ACHN (cell line): ENCODE measurements at places on chromosomes 5 and 9.

- DNase-seq, result peak; percentile 27
These were observed 50.8 kb downstream of the FXN start for GRCh38 chr9:69086312-69086711.

DNA sequence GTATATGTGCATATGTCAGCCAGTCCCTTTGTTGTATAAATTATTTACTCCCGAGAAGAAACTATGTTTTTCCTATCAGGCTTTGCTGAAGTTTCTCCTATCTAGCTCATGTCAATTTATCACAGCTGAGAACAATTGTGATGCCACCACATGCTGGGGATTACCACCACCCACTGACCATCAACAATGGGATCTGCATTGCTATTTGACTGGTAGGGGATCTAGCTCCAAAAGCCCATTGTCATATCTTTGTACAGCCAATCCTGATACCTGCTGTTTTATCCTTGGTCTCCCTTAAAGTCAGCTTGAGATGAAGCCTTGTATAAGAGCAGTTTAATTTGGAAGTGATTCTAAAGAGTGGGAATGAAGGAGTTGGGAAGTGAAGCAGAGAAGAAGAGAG is 53.9 kb upstream of the KCNN2 start:
- no peak for DNase-seq

- no peak for DNase-seq
These were observed 2.2 kb downstream of the C8G start for GRCh38 chr9:136947028-136947891.

DNA sequence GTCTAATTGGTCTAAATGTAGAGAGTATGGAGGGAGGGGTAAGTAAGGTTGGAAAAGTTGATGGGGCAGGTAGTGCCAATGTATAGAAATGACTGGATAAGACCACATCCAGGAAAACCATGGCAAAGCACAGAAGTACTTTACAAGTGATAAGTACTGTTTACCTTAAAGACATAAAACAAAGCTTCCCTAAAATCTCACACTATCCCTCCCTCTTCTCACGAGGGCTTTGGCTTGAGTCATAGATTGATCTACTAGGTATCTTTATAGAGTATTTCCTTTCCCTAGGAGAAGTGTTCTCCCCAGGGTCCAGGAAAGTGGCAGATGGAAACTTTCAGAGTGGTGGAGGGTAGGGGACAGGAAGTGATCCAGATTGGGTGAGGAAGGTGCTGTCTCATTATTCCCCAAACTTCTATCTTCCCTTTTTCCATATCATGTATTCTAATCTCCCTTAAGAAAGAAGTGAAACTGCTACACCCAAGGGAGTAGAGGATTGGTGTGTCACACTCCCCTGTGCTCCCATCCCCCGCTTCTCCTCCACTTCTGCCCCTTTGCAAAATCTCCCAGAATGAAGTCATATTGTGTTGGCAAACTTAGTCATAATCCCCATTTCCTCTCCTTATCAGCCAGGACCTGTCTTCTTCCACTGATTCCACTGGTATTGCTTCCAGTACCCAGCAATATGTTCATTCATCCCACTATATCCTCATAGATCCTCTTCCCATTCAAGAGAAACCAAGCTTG is 14.6 kb downstream of the IL33 start:
- no peak for DNase-seq

GRCh38 chr5:88686726-88687125 is 196.3 kb downstream of the MEF2C start:
- DNase-seq, result no peak

- no peak for DNase-seq
These were observed 10.4 kb upstream of the MAPK9 start for GRCh38 chr5:180302256-180302655.

GRCh38 chr9:33472171-33472880 is 1.4 kb downstream of the NOL6 start:
- no peak for DNase-seq

DNA sequence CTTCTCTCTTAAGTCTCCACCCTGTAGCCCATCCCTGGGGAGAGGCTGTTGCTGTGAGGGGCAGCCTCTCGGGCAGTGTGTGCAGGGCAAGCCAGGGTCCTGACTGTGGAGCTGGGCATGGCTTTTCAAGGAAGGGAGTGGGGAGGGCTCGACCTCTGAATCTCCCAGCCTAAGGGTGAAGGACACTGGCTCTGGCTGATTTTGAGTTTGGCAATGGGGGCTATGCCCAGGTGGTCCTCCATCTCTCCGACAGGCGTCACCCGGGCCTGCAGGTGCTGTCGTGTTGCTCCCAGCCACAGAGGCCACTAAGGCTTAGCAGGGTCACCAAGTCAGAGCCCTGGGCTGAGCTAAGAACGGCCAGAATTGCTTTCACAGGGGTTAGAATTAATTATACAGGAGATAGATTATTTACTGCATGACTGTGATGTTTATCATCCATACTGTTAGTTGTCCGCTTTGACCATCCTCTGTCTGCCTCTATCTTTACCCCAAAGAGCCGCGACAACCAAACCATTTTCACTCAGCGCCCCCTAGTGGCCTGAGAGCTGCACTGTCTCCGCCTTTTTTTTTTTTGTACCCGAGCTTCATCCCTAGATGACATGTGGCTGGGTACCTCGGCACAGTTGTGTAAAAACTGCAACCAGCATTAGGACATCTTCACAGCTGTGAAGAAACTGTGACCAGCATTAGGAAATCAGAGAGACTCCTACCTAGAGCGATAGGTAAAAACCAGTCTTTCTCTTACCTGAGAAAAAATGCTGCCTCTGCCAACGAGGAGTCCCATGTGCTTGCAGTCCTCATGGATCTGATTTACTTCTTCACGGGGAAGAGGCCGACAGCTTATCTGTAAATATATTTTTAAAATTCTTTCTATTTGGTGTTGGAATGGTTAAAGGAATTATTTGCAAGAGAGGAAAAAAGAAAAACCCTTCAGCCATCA is 44.5 kb downstream of the AGXT2 start:
- DNase-seq, result peak; percentile 56

GRCh38 chr5:31029925-31030324 is 163.6 kb upstream of the CDH6 start:
- DNase-seq, result no peak

DNA sequence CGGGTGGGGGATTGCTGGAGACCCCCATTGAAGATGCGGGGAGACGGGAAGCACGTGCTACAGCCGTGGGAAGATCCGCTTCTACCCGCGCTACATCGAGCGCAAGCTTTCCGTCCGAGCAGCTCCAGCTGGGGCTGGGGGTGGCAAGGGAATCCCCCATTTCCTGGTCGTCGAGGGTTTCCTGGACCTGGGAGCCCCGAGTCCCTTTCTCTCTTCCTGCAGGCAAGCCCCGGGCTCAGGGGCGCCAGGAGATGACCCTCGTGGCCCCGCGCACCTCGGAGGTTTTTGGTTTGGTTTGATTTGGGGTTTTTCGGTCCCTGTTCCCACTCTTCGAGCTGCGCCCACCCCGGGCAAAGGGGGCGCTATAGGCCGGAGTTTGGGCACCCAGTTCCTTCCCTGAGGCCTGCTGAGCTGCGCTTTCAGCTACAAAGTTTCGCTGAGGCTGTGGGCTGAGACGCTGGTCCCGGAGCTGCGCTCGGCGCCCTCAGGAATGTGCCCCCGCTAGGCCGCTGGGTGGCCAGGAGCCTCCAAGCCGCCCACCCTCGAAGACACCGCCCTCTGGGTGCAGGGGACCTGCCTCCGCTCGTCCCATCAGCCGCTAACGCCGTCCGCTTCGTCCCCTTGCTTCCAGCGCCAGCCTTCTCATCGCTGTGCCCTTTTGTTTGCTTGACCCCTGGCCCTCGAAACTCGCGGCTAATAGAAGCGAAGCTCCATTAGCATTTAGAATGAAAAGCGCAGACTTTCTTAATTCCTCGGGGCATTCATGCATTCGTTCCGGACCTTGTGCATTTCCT is 2.9 kb downstream of the NR4A3 start:
- DNase-seq, result peak; percentile 29

GRCh38 chr5:100423330-100423729 is 111.8 kb upstream of the FAM174A start:
- DNase-seq, result no peak

GRCh38 chr9:129491487-129491855 is 129.4 kb downstream of the C9orf50 start:
- DNase-seq, result no peak

DNA sequence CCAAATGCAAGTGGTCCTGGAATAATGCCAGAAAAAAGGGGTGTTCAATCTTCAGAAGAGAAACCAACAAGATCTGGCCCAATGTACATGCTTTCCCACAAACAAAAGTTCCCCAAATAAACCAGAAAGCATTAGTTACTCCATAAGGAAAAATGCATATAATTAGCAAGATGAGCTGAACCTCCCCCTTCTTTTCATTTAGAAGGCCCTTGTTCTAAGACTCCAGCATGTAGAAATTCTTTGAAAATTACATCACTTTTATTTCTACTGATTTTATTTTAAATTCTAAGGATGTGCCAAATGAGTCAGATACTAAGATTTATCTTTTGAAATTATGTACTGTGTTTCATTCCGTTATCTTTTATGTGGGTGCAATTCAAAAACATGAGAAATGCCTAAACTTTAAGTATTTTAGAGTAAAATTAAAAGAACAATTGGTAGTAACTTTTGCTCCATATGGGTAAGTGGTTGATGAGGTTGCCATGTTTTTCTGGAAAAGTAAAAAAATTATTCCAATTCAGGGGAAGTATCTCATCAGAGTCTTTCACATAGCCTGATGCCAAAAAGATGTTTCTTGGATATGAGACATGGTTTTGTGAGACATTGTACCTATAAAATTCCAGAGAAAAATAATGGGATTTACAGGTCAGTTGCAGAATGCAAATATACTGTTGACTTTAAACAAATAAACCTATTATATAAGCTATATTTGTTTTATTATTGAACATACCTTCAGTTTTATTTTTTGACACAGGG is 106.5 kb upstream of the CCDC112 start:
- no peak for DNase-seq

DNA sequence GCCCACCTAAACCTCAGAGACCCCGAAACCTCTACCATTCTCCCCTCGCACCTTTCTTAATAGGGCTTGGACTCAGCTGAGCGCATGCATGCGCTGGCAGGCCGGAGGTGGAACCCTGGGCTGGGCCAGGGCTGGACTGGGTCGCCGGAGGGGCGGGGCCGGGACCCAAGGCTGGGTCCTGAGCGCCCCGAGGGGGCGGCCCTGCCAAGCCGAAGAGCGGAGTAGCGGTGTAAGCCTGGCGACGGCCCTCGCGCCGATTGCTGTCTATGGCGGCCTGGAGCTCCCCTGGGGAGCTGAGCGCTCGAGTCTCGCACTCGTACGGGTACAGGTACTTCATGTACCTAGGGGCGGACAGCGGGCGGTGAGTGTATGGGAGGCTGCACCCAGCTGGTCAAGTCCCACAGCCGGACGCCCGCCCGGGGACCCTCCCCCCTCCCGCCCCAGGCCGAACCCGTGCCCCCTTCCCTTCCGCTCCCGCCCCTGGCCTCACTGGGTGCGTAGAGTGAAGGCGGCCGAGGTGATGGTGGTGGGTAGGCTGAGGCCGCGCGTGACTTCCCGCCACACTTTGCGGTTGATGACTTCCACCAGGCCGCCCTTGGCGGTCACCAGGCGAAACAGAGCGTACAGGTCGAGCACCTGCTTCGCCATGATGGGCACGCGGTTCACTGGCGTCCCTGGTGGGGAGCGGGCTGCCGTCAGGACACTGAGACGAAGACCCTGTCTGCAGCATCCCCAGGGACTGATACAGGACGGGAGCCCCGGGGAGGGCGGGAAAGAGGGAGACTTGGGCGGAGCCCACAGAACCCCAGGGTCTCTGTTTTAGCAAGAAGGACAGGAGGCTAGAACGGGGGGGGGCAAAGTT is 3.3 kb upstream of the DCTN3 start:
- DNase-seq, result no peak

DNA sequence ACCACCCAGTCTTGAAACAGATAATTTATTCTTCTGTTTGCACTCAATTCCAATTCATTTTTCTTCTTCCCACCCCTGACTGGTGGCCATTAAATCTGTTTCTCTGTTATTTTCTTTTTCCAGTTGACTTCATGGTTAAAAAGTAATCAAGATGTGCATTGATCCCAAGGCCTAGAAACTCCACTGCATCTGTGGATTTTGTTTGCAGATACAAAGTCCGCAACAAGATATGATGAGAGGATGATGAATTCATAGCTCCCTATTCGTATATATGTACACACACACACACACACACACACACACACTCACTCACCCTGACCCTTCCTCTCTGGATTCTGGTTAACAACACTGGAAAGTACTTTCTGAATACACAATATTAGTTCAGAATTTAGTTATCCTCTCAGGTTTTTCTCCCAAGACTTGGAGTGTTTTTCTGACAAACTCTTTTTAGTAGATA is 52.4 kb downstream of the CD180 start:
- DNase-seq, result no peak

DNA sequence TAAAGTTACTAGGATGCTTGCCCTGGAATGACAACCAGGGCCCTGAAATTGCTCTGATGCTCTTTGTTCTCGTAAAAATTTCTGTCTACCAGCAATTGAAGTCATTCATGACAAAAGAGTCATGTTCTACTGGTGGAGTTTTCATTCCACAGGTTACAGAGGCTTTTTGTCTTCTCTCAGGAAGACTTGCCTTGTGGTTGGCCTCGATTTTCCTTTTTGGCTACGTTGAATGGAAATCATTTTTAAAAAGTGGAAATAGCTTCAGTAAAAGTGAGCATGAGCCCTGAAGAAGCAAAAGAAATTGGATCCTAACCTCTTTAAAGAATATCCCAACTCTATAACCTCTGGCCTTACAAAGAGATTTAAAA is 255.2 kb downstream of the AOPEP start:
- DNase-seq, result no peak

- DNase-seq, result no peak
These were observed 73.1 kb downstream of the FEM1C start for GRCh38 chr5:115471345-115472063.
